CMK (cell line): ENCODE measurements at places on chromosomes 7 and 10.

DNA sequence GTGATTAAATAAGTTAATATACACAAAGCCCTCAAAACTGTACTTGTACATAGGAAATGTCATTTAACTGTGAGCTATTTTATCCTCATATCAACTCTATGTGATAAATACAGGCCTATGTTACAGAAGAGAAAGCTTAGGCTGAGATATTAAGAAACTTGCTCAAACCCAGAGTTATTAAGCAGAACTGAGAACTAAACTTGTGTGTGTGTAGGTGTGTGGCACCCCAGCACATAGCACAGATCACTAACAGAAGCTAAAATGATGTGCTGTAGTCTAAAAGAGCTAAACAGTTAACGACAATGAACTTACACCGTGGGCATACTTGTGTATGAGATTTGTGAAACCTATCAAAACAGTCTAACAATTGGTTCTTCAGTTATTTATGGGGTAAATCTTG is 34.5 kb downstream of the MTPN start:
- no peak for DNase-seq

DNA sequence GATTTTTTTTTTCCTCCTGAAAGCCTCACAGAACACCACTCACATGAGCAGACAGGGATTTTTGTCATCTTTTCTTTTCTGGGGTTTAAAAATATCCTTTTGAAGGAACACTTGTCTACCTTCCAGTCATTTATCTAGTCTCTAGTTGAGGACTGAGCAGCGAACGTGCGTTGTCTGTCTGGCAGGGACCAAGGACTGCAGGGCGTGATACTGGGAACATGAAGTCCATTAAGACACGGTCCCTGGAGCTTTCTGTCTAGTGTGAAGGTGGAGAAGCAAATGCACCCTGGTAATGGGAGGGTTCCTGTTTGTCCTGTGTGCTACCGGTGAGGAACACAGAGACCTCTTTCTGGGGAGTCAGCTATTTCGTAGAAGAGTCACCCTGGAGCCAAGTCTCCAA is 207.4 kb downstream of the TMEM178B start:
- DNase-seq, result no peak

DNA sequence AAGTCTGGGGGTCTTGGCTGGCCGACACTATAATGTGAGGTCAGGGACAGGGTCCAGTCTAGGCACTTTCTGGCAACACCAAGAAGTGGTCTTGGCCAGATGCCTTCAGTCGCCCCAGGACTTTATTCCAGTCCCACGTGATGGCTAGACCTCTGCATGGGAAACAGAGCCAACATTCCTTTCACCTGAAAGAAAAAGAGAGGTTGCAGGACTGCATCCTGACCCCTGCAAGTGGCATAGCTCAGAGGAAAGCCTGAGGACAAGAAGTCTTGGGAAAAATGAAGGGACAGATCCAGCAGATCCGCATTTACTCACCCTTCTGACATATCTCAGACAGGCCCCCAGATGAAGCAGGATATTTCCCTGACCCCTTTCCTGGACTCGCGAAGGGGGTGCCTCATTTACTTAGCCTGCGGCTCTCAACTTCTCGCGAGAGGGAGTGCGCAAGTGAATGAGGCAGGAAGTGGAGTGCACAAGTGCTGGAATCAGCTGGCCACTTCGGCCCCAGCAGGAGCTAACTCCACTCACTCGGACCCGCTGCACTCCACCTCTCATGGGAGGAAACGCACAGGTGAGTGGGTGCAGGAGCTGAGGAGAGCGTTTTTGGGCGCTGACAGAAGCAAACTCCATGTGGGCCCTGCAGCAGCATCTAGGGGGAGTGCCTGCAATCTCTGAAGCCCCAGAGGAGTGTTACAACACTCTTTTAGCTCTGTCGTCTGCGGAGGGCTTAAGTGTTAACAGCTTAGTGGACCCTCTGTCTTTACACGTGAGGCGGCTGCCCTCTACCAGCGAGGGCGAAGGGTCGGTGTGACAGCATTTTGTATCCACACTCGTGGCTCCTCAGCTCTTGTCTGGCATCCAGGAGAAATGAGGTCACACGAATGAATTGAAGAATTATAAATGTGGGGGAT is 916.2 kb upstream of the GHITM start:
- no peak for DNase-seq

DNA sequence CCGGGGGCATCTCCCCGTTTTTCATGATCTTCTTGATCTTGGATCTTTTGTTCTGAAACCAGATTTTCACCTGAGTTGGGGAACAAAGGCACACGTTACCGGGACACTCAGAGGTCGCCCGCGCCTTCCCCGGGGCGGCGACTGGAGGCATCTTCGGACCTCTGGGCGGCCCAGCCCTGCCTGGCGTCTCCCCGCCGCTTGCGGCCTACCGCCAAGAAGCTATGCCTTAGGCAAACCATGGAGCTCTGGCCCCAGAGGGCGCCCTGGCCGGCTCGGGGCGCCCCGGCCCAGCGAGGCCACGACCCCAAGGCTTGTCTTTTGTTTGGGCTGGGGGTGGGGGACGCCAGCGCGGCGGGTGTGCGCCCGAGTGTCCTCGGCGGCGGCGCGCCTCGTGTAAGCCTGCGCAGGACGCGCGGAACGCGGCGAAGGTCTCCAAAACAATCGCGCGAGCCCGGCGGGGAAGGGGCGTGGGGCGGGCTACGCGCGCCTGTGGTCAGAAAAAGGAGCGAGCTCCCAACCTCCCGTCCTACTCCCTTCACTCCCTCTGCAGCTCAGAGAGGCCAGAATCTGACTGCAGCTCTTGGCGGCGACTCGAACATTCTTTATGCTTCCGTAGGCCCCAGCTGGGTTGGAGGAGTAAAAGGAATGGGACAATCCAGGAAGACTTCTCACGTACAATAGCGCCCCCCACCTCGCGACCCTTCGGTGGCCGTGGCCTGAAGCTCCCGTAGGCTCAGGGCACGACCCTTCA is 3.5 kb downstream of the DLX5 start:
- no peak for DNase-seq

DNA sequence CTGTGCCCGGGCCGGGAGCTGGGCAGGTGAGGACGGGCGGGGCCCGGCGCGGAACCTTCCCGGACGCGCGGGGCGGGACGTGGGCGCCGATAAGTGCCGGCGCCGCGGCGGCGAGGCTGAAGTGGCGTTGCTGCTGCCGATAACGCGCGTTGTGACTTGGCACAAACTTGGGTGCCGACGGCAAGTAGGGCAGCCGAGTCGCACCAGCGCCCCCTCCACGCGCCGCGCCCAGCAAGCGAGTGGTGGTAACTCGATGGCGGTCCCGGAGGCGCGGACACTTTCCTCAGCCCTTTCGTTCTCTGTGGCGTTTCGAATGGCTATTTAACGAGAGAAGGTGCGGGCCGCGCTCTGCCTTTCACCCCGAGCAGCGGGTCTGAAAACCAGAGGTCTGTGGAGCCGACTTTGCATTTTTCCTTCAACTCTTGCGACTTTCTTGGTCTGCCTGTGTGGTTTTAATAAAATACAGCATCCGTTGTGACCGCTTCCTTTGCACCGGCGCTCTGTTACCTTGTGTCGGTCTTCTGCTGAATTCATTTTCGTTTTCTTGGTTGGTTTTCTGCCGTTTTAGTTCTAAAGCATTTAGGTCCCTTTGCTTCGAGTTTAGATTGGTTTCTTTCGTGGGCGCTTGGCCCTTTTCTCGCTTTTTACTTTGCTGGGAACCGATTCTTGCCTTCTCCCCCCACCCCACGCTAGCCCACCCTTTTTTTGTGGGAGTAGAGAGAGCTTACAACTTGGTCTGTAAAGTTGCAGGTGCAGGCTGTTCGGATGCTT is 701 bp downstream of the STK17A start:
- no peak for DNase-seq
